Anterior cingulate cortex (tissue), 58 donors: ENCODE measurements at places on chromosomes 11 and 22.
A peak's percentile ranks its signal among the peaks of the same experiment; 100 is the strongest.

DNA sequence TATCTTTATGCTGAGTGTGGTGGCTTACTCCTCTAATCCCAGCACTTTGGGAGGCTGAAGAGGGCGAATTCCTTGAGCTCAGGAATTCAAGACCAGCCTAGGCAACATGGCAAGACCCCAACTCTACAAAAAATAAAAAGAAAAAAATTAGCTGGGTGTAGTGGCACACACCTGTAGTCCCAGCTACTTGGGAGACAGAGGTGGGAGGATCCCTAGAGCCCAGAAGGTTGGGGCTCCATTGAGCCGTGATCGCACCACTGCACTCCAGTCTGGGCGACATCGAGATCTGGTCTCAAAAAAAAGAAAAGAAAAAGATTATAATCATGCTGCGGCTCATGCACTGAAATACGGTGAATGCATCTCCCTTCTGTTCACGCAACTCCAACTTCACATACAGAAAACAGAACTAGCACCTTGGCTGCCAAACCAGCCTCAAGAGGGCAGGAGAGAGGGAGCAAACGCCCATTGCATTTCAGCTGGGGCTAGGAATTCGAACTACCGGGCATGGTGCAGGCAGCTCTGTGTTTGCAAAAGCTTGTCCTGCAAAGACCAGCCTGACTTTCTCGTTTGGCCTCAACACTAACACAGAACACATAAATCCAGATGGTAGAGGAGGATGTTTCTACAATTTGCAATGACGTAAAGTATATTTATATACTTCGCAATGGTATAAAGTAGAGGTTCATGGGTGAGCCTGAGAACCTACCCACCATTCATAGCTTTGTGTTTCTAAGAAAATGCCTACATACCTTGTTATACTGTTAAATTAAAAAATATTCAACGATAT lies 6.3 kb upstream of the SYNGR1 start:
- peak; percentile 35 for DNase-seq

GRCh38 chr11:83836883-83837654 lies 550.9 kb upstream of the CCDC90B start:
- DNase-seq: peak; percentile 8

DNA sequence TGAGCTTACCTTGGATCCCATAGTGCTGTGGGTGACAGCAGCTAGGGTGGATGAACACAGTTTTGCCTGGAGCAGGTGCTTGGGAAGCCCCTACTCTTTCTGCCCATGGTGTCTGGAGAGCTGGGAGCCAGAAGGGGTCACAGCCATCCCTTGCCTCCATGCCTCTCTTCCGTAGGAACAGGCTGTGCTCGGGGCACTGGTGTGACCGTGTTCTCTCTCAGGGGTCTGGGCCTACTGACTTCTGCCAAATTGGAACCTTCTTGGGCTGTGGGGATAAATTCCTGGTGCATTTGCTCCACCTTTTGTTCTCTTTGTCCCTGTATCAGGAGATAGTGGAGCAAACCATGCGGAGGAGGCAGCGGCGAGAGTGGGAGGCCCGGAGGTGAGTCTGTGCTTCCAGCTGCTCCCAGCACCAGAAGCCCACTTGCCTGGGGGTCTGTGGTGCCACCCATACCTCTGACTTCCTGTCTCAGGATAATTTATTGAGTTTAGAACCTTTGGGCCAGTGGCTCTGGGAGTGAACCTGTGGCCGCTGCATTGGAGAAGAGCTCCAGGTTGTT lies 14.4 kb downstream of the CDC45 start:
- DNase-seq: no peak

DNA sequence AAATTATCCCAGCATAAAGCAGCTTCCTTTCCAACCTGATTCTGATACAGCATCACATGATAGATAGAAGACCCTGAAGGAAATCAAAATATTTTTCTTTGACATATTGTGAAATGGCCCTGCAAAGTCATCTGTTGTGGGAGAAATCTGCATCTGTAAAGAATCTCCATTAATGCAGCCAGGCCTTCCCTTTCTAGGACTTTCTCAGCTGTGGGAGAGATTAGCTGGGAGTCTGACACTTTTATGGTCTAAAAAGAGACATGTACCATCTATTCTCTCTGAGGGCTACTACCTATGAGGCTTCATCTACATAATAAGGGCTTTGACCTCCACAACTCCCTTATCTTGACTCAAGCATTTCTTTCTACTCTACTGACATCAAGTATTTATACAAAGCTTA lies 238.1 kb downstream of the SWAP70 start:
- no peak for DNase-seq

- no peak for DNase-seq
Measured at GRCh38 chr11:100777103-100777502, 90.0 kb downstream of the ARHGAP42 start.

DNA sequence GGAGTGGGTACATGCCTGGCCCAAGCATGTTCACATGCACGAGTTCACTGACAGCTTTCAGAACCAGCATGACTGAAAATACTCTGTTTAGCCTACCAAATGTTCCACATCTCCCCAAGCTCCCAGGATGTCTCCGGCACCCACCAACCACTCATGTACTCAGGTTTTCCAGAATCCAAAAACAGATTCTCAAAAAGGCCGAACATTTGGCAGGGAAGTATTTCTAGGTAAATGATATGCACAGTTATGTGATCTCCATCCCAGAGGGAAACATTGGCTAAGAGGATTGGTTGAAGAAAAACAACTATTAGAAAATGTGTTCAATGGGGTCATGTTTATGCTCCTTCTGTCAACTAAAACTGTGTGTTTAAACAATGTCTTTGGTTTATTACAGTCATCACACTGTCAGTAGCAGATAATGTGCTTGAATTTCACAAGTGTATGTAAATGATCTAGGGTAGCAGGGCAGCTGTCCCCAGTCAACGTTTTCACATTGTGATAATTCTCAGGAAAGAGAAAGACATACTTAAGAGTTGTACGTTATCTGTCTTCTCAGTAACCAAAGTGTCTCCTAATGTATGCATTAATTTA lies 52.3 kb downstream of the BARX2 start:
- no peak for DNase-seq

DNA sequence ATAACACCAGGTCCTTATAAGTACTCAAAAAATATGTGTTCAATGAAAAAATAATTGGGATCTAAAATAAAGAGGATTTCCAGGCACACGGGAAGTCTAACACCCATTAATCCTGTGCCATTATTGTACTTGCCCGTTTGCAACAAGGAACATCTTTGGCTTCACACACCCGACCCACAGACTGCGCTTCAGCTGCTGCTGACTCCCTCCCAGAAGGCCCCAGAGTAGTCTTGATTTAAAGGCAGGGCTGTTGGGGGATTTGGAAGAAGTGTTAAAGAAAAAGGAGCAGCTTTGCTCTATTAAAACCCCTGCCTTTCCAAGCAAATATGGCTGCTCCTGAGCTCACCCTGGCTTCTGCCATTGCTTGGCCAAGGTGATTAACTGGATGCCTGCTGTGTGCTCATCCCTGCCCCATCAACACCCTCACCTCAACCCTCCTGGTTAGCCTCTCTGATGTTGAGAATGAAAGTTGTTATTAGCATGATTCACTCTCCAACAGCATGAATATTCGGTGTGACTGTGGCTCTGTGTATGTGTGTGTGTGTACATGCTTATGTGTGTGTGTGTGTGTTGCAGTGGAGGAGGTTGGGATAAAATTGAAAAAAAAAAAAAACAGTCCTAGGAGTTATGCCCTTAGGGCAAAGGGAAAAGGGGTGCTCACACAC lies 76.1 kb downstream of the KIRREL3 start:
- DNase-seq: no peak

- DNase-seq: no peak
Measured at GRCh38 chr11:106998116-106998915, 20.0 kb downstream of the GUCY1A2 start.

GRCh38 chr22:37483050-37483449 lies 3.1 kb downstream of the MFNG start:
- no peak for DNase-seq

DNA sequence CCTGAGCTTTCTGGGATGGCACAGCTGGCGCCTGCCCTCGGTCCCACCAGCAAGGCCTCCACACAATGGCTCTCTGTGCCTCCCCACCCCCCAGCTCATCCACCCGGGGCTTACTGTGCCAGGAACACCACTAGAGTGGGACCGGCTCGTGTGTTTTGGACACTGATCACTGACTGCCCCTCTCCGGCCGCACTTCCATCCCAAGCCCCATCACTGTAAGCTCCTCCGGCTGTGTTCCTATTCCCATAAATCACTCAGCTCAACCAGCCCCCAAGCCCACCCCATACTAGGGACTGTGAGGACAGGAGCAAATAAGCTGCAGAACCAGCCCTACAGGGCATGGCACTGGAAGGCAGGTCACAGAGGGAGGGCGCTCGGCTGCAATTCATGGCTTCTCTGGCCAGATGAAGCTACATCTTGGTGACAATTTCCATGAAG lies 7.3 kb downstream of the APBB1 start:
- DNase-seq: peak; percentile 68

GRCh38 chr11:69863544-69864200 lies 44.5 kb upstream of the FGF3 start:
- DNase-seq: no peak

DNA sequence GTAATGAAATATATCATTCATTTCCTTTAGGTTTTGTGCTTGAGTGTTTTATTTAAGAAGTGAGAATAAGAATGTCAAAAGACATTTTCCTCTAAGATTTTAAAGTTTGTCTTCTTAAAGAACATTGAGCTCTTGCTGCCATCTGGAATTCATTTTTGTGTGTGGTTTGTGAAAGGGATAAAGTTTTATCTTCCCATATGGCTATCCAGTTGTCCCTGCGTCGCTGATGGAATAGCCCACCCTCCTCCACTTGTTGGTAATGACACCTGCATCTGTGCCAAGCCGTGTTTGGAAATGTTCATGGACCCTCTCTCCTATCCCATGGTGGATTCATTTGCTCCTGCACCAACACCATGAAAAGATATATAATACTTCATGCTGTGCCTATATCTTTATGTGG lies 901.5 kb downstream of the BRD1 start:
- DNase-seq: no peak

DNA sequence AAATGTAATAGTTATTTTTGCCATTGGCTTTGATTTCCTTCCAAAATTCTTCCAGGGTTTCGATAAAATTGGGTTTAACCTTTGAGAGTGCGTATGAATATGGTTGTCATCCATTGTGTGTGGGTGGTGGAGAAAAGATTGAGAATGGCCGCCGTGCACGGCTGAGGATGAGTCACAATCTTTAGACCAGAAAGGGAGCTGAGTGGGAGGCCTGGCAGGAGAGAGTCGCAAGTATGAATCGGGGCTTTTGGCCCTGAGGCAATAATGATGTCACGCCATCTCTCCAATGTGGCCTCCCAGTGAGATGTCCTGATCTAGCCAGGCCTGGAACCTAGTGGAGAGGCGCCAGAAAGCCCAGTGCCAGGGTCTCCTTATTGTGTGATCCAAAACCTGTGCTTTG lies 33.1 kb upstream of the SMPD1 start:
- peak; percentile 23 for DNase-seq

- peak; percentile 74 for DNase-seq
Measured at GRCh38 chr22:23203452-23204124, 23.3 kb downstream of the BCR start.

- DNase-seq: no peak
Measured at GRCh38 chr11:130001461-130002351, 929 bp downstream of the PRDM10 start.

DNA sequence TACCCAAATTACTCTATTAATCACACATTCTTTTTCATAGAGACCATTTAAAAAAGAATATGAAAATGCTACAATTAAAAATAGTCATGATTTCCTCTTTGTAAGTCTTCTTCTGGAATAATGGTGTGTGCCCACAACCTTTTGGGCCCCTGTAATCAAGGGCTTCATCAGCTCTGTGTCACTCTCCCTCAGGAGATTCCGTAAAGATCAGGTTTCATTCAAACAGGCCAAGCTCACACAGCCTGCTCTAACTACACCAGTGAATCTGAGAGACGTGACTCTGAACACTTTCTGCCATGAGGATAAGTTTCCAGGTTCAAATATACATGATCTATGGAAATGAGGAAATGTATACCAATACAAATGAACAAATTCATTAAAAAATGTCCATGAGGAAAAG lies 9.5 kb downstream of the DRICH1 start:
- no peak for DNase-seq

- no peak for DNase-seq
Measured at GRCh38 chr11:71305041-71305440, 52.7 kb upstream of the SHANK2 start.

- no peak for DNase-seq
Measured at GRCh38 chr22:50528682-50529415, 963 bp downstream of the TYMP start.

GRCh38 chr11:70103256-70103975 lies 25.3 kb downstream of the ANO1 start:
- no peak for DNase-seq

- no peak for DNase-seq
Measured at GRCh38 chr22:45322873-45323525, 13.3 kb downstream of the FAM118A start.

DNA sequence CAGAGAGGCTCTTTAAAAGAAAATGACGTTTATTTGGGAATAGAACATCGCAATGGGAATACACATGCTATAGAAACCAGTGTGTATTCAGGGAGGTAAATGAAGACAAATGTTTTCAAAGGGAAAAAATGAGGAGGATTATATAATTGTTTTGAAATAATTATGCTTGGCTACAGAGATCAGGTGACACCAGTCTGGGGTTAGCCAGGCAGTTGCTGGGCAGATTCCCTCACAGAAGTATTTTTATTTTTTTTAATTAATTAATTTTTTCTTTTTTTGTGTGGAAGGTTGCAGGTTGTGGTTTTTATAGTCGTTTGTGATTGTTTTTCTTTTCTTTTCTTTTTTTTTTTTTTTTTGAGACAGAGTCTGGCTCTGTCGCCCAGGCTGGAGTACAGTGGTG lies 5.6 kb upstream of the STARD10 start:
- DNase-seq: no peak

DNA sequence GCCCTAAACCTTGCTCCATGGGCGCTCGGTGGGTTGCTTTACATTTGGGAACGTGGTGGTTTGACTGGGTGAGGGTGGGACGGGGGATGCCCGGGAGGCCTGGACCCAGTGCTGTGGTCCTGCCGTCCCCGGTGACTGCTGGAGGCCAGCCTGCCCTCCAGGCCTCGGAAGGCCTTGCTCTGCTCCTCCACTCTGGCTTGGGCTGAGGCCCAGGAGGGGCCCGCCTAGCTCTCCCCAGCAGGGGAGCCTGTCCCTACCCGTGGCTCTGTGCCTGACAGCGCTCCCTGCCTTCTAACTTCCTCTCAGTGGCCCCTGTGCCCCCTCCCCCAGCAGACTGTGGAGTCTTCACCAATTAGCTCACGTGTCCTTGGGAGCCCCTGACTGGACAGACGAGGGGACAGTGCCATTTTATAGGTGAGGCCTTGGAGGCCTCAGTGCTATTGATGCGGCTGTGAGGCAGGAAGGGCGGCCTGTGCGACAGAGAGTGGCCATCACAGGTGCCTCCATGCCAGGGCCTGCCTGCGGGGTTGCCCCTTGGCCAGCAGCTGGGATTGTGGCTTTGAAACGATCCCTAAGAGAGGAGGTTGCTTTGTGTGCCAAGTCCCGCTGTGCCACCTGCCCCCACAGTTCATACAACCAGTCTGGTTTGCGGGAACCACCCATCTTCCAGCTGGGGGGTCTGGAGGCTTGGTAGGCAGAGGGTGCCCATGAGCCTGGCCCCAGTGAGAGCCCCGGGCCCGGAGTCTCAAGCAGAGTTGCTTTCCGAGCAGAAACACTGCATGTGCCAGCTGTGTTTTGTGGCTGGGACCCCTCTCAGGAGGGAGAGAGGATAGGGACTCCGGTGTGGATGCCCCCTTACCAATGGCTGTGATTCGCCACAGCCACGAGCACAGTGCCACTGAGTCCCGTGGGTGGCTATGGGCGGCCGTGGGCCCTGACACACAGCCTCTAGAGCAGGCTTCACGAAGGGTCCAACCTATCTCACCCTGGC lies 17.7 kb downstream of the TPCN2 start:
- DNase-seq: no peak

- DNase-seq: no peak
Measured at GRCh38 chr11:46327829-46328228, 19.4 kb upstream of the DGKZ start.
